ENCODE measurements at places on chromosomes 13 and 19.

- no peak for DNase-seq
Observed at GRCh38 chr19:14661372-14661924, 13.2 kb downstream of the ADGRE3 start.

DNA sequence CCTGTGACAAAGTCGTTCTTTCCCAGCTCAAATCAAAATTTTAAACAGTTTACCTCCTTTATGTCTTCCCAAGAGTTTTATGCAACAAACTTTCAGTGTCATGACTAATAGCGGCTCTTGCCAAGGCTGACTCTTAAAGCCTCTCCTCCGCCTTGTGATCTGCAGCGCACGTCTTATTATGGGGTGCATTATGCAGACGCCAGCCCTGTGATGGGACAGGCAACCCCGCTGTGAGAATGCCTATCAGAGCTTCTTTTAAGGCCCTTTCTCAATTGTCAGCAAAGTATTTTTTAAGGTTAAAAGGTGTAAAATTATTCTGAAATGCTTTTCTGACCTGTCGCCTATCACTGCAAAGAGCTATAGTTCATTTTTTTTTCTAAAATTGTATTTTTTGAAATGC is 152.8 kb downstream of the SOX1 start:
- no peak for DNase-seq

DNA sequence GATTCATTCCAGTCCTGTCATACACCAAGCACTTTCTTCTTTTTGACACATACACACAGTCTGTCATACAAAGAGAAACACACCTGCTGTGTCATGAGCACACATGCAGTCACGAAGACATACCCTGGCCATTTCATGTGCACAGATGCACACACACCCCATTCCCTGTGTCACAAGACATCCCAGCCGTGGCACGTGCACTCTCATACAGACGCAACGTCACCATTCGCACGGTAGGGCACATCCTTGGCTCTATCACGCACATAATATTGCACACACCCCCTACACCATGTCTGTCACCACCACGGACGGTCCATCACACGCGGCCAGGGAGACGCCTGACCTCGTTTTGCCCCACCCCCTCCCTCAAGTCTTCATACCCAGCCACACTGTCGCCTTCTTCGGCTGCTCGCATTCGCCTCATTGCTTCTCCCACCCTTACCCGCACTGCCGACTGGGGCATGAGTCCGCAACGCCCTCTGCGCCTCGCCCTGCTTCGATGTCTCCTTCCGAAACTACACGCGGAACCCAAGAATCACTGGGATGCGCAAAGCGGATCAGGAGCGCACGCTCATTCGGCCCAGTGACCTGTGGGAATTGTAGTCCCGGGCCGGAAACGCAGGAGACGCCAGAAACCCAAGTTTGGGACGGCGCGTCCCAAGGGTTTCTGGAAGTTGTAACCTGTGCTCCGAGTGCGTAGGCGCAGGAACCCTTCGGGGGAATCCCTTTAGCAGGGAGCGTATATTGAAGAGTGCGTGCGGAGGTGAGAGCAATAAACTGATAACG is 6.8 kb upstream of the ZNF283 start:
- no peak for DNase-seq

GRCh38 chr13:72662548-72662947 is 64.9 kb downstream of the MZT1 start:
- DNase-seq: no peak

DNA sequence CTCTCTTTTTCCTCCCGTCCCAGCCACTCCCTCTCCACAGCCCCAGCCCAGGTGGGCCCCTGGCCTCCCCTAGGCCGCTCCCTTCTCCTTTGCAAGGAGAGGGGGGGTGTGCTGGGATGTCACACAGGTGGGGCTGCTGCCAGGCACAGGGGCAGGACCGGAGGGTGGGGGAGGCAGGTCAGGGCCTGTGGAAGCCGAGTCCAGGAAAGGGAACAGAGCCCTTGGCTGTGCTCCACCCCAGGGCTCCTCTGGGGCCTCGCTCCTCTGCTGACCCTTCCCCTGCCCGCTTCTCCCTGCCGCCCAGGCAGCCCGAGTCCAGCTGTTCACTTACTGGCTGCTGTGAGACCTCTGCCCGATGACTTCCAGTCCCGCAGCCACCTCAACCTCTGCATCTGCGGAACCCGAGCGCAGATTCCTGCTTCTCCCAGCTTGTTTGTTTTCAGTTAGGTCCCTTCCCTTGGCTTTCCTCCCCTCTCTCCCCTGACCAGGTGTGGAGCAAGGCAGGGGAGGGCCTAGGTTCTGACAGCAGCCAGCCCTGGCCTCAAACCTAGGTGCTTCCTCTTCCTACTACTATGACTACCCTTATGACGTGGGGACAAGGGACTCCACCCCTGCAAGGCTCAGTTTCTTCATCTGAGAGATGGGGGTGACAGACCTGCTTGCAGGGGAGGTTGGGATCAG is 850 bp upstream of the KLK11 start:
- DNase-seq: no peak

GRCh38 chr19:39195755-39196154 is 1.0 kb upstream of the NCCRP1 start:
- no peak for DNase-seq

DNA sequence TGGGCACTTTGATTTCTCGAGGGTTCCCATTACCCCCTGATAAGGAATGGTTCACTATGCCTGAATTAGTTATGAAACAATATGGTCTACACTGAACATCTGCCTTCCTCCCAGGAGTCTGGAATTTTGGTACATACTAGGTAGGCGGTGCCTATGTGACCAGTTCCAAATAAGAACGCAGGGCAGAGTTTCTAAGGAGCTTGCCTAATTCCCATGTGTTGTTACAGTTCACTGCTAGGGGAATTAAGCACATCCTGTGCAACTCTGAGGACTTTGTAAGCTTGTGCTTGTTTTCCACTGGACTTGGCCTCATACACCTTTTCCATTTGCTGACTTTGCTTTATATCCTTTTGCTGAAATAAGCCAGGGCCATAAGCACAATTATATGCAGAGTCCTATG is 29.2 kb downstream of the RBM26 start:
- no peak for DNase-seq

Measured in activated CD4-positive, alpha-beta T cell treated with anti-CD3 and anti-CD28 coated beads, Interleukin-2, Interleukin-4, amounts not matched to agents 100 ng/mL and 50 ng/mL, durations not matched to agents 16 hours and 8 hours (primary cell).